ENCODE measurements at places on chromosomes 12 and 14.

GRCh38 chr12:131444220-131445164 is 266.4 kb upstream of the SFSWAP start:
- DNase-seq, result no peak

DNA sequence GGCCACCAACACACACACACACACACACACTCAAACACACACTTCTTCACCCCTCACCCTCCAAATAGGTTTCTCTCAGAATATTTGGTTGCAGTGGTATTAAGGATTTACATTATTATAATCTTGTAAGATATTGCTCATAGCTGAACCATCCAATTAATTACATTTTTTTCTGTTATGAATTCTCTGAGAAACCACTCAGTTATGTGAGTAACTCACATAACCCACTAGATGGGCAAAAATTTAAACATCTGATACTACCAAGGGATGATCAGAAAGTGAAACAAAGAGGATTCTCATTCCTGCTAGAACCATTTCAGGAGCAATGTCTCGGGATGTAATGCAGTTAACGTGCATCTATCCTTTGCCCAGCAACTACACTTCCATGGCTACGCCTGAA is 31.6 kb downstream of the TMTC1 start:
- no peak for DNase-seq

DNA sequence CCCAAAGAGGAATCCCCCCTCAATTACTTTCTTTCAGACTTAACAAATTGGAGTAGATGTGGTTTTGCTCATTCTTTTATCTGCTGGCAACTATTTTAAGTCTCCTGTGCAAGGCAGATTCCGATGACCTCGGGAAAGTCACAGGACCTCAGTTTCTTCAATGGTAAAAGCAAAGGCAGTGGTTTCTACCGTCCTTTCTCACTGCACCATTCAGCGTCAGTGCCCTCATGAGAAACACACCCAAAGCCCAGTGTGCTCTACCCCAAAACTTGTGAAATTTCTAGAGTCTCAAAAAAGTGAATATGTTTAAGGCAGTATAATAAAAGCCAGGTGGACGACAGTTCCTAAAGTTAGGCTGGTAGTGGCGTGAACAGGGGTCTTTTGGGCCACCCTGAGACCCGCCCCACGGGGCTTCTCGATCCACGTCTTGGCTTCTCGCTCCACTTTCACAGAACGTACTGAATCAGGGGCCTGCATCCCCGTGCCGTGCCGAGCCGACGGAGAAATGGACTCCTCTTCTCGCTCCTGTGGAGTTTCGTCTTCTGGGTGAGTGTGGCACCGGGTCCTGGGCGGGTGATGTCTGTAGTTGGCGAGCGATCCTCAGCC is 1.3 kb upstream of the ARHGAP5 start:
- DNase-seq, result no peak

DNA sequence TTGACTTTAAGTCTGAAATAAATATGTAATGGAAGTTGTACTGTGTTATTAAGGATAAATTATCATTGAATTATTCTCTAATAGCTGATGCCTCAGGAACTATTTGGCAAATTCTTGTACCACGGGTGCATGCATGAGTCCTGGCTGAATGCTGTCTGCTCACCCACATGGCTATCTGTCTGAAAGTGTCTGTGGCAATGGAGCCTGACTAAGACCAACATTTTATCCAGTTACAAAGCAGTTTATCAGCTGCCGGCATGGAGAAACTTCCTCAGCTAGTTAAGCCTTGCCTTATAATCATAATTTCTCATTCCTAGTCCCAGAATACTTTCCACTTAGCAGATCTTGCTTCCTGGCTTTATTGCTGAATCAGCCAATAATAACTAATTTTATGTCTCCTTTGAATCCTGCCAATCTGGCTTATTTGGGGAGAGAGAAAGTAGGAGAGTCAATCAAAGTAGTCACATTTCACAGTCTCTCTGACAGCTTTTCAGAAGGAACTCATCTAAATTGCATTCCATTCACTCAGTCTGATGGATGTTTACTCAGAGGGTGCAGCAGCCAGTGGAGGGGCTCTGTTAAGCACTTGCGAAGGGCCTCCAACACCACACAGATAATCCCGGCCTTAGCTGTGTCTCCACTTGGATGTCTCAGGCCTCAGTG is 280.6 kb upstream of the CLEC14A start:
- DNase-seq, result no peak

GRCh38 chr14:103556946-103557758 is 5.3 kb downstream of the BAG5 start:
- no peak for DNase-seq

DNA sequence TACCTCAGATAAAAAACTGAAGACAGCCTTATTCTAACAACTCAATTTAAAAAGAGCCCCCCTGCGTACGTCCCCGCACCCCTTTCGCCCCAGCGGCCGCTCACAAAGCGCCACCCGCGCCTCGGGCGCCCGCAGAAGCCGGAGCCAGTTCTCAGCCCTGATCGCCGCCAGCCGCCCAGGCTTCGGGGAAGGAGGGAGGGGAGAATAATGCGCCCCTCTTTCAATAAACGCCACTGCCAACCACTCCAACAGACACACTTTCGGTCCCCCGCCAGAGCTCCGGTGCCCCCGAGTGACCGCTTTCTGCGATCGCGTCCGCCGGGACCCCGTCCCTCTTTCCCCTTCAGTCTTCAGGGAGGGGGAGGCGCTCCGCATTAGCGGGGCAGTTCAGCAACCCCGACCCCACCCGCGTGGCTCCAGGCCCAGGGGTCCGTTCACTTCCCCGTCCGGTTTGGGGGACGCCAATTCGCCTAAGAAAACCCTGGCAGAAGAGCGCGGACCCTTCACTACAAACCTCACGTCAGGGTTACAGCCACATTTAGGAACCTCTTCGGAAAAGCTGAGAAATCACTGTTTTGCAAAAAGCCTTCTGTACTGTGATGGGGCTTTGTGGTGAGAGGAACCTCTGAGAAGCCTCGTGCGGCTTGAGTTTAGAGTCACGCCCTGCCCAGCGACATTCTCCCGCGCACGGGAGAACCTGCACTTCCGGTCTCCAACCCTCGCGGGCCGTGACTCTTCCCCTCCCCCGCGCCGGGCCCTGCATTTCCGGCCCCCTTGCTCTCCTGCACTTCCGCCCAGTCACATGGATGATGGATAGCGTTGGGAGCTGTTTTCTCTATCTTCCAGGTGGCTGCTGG is 18.7 kb downstream of the FOXG1 start:
- DNase-seq, result no peak

DNA sequence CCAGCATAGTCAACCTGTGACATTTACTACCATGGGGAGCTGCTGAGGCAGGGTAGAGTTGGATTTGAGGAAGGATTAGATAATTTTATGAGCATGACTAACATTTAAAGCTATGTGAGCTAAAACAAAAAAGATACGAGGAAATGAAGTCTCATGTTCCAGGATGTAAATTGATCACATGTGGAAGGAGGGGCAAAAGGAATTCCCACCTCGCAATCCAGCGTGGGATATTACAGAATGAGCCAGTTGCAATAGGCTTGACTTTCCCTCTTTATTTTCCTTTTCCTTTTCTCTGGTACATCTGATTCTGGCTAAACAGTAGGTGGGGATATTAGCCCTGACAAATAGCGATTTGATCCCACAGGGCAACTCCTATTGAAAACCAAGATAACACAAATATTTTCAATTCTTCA is 214.9 kb upstream of the HMGA2 start:
- no peak for DNase-seq

DNA sequence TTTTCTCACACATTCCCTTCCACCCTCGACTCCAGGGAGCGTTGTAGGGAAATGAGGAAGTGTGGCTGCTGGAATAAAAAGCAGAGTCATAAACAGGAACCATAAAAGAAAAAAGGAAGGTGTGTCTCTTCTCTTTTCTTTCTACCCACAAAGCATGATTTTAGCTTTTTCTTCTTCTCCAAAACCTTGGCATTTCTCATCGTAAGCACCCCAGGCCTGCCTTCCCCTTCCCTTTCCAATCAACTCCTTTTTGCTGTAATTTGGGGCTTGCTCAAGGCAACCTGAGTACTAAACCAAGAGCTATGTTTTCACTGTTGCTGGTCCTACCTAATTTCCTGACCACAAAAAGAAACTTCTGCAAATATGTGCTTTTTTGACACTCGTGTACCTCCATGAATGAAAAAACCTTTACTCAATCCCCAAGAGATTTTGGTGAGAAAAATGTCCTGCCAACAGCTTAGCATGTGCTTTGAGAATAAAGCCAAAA is 9.2 kb downstream of the PLBD1 start:
- DNase-seq, result no peak

DNA sequence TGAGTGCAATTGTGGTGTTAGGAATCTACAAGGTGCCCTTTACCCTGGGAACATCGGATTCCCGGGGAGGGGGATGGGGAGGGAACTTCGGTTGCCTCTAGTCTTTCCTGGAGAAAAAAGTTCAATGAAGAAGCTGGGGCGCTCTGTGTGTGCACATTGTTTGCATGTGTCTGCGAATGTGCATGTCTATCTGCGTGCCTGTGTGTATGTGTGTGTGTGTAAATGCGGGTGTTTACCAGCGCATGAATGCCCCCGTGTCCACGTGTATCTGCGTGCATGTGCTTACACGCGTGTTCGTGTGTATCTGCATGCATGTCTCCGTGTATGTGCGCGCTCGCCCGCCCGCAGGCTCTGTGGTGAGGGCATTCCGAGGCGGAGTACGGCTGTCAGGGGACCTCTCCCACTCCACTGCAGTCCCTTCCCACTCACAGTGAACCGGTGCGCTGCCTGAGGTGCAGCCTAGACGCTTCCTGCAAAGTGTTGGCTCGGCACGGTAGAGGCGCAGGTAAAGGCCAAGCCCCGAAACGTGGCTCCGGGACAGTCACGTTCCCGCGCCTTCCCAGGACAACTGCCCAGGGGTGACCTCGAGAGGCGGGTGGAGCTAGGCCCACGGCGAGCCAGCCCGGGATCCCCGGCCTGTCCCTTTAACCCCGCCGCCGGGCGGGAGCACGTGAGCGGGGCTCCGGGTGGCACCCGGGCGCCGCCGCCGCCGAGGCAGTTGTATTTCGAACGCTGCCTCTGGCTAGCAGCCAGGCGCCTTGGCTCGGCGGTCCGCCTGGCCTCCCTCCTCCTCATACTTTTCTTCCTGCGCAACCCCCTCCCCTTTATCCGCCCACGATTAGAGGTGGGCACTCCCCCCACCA is 539 bp upstream of the HMGA2 start:
- DNase-seq, result no peak

DNA sequence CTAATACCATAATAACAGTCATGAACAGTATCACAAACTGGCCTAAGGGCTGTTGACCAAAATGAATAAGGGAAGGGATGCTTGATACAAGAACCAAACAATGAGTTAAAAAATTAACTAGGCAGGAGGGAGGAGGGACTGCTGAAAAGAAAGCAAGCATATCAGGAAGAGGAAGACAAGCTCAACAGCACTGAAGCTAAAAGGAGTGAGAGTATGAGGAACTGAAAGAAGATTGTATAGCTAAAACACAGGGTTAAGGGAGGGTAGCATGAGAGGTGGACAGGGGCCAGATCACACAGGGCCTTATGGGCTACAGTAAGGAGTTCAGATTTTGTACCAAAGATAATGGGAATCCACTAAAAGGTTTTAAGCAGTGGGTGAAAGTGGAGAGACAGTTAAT is 34.1 kb downstream of the ITGA7 start:
- DNase-seq, result peak; percentile 65

- no peak for DNase-seq
These were observed 102.2 kb downstream of the ARF6 start for GRCh38 chr14:49994951-49995561.

DNA sequence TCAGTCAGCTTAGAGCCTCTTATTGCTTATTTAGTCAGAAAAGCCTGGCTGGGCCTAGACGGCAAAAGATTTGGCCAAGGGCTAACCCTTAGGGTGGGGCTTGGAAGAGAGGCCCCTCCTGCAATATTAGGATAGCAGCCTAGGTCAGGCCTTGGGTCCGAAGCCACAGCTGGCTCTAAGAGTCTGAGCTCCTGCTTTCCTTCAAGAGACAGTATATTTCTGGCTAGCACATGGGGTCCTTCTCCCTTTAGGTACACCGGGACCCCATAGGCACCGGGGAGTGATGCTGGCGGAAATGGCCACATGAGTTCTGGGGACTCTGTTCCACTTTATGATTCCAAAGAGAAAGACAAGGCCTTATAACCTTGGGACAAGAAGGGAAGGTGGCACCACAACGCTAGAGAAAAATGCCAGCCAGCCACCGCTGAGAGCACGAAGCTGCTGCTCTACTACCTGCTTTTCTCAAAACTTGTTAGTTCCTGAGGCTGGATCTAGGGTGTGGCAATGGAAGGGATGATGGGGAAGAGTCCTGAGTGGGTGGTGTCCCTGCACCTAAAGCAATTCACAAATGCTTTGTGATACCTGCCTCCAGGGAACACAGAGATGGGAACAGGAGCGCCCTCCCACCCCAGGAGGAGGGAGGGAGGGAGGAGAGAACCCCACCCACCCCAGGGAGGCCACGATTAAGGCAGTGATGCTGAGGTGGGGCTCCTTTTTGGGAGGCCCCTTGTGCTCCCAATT is 3.1 kb upstream of the AVIL start:
- no peak for DNase-seq

DNA sequence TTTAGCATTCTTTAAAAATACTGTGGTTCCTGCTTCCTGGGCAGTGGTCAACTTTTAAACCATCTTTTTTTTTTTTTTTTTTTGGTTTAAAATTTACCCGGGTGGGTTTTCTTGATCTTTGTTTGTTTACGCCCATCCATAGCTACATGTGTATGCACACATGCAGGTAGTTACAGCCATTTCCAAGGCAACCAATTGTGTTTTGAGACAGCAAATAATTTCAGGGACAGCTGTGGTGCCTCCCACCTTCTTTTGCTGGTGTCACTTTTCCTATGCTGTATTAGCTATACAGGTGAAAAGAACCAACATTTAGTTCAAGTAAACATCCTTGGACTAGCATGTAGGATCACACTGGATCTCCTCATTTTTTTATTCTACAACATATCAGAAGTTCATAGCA is 52.0 kb upstream of the PSMA6 start:
- no peak for DNase-seq

- DNase-seq, result no peak
These were observed 1.0 kb downstream of the RTL1 start for GRCh38 chr14:100902295-100903133.

DNA sequence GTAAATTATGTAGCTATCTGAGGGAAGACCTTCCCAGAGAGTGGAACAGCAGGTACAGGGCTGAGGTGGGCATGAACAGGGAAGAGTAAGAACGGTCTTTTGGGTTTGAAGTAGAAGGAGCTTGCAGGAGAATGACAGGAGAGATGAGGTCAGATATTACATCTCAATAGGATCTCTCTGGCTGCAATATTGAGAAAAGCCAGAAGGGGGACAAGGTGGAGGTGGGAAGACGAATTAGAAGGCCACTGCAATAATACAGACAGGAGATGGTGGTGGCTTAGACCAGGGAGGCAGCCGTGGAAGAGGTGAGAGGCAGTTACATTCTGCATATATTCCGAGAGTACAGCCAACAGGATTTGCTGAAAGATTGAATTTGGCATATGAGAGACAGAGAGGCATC is 310.2 kb downstream of the APAF1 start:
- DNase-seq, result no peak

DNA sequence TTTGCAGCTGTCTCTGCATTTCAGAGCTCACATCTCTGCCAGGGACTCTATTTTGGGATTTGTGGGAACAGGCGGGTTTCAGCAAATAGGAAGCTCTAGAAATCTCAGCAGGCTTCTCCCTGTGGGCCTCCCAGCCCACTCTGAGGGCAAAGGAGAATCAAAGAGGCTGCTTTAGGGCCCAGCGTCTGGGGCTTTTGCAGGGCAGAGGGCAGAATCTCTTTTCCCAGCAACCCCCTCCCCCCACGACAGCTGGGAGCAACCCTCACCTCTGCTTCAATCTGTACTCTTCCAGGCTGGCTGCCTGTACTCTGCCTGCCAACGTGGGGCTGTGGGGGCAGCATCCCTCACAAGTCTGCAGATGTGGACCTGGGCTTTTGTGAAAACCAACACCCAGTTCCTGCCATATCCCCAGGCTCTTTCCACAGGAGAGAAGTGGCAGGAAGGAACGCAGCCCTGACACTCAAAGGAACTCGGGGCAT is 529.6 kb upstream of the TBX3 start:
- DNase-seq, result no peak
